Activated T-helper 9 cell treated with anti-CD3 and anti-CD28 coated beads, Interleukin-2, amount 50 U/mL, for 16 hours (primary cell): ENCODE measurements at places on chromosomes 6 and 20.

DNA sequence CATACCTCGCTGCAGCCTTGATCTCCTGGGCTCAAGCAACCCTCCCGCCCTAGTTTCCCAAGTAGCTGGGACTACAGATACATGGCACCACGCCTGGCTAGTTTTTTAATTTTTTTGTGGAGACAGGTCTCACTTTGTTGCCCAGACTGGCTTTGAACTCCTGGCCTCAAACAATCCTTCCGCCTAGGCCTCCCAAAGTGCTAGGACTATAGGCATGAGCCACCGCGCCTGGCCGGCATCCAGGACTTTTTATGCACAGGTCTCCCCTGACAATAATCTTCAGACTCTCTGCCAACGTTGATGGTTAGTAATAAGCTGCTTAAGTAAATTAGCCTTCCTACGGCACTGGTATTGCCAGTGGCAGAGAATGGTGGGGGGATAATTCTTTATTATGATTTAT lies 110.5 kb upstream of the MTHFD1L start:
- no peak for DNase-seq

DNA sequence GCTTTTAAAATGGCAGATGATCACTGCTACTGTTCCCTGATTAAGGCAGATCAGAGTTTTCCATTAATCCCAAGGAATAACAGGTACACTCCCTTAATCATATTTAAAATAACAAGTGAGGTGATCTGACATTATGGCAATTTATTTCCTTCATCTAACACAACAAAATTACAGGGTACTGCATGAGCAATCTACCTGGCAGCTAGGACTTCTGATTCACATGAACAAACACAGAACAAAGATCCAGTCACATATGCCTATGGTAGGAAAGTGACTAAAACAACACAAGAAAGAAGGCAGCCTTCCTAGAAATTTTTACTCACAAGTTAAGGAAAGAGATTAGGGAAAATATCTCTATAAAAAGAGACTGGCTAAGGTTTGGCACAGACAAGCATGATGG lies 33.2 kb downstream of the MAP7 start:
- no peak for DNase-seq

- DNase-seq, result no peak
Measured at GRCh38 chr6:161436106-161436876, 162.4 kb upstream of the AGPAT4 start.

DNA sequence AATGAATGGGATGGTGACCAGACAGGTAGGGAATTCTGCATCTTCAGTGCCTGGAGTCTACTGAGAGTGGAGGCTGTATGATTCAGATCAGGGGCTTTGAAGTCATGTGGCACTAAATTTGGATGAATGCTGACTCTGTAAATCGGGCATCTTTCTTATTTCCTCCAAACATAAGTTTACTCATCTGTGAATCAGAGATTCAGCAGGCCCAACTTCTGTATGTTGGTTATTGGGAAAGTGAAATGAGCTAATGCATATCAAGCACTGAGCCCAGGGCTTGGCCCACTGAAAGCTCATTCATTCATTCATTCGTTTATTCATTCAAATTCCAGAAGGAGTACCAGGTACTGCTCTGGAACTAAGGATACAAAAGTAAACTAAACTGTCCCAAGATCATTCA lies 192.3 kb upstream of the RIN2 start:
- no peak for DNase-seq

- no peak for DNase-seq
Measured at GRCh38 chr6:8240301-8240700, 138.0 kb upstream of the EEF1E1 start.

DNA sequence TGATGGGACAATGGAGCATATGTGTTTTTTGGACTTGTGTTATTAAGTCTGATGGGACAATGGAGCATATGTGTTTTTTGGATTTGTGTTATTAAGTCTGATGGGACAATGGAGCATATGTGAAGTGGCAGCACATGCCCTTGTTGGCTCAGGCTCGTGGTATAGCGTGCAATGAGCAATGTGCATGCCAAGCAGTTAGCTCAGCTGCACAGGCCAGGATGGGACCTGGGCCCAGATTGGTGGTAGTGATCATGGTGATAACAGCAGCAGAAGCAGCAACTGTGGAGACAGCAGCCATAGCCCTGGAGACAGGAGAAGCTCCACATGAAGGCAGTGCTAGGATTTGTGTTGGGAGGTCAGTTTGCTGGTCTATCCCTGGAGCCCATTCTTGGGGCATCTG lies 61.1 kb downstream of the IL20RA start:
- DNase-seq, result no peak

DNA sequence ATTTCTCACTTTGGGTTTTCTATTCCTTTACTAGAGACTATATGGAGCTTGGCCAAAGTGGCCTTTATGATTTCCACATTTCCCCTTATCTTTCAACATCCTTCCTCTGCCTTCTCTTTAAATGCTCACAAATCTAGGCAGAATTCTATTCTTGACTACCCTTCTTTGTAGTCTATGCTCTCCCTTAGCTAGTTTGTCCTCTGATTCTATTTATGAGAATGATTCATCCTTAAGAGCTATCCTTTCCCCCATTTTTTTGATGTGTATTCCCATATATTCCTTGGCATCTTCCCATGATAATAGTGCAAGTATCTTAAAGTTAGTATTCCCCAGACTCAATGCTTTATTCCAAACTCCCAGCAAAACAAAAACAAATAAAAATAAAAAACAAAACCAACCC lies 53.1 kb downstream of the IL20RA start:
- no peak for DNase-seq

DNA sequence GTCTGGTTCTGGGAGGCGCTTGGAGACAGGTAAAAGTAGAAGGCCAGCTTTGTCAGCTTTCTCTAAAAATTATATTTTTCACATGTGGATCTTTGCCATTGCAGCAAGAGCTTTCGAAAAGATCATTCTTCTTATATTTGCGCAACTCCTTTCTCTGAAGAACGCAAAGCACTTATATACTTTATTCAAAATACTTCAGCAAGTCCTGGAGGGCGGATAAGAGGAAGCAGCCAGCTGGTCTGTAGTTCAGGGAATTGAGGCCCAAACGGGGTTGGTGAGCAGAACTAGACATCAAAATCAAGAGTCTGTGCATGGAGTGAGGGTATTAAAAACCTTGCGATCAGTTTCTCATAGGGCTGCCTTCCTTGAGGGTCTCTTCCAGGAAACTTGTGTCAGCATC lies 182.3 kb downstream of the DTNBP1 start:
- no peak for DNase-seq

GRCh38 chr6:33607784-33608161 lies 13.3 kb upstream of the ITPR3 start:
- no peak for DNase-seq

- no peak for DNase-seq
Measured at GRCh38 chr6:156844089-156844488, 66.9 kb downstream of the ARID1B start.

- no peak for DNase-seq
Measured at GRCh38 chr6:115060581-115060980, 717.8 kb upstream of the HS3ST5 start.

GRCh38 chr20:3121271-3121911 lies 36.9 kb upstream of the AVP start:
- DNase-seq, result no peak

DNA sequence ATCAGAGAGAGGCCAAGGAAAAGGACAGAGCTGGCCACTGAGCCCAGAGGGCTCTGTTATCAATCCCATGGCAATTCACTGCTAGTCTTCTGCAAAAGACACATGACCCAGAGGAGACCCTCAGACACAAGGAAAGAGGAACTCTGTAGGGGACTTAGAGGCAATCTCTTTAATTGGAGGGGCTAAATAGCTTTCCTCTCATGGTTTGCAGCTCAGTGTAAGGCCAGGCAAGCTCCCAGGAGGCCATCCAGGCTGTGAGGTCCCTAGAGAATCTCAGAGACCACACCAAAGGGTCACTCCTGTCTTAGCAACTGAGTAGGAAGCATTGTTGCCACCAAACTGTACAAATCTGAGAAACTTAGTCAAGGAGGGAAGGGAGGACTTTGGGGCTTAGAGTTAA lies 10.0 kb upstream of the HLA-DOA start:
- no peak for DNase-seq

DNA sequence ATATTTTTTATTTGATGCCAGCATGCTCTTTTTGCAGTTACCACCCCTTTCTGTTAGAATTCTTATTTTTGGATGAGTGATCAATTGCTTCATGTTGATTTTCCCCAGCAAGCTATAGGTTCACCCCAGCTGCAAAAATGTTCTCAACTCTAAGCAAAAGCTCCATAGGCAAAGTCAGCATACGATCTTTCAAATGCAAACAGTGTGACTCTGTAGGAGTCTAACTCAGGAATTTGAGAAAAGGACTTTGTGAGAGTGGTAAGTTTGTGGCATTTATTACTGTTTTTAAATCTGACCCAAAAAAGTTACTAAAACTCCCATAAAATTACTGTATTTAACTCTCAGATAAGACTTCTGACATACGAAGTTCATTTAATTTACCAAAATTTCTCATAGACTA lies 134.9 kb upstream of the HSF2 start:
- DNase-seq, result no peak

GRCh38 chr20:3374296-3374695 lies 33.2 kb downstream of the DNAAF9 start:
- no peak for DNase-seq

- DNase-seq, result no peak
Measured at GRCh38 chr20:14782731-14783130, 445.3 kb upstream of the FLRT3 start.

GRCh38 chr6:134741200-134741536 lies 208.7 kb downstream of the ALDH8A1 start:
- no peak for DNase-seq

DNA sequence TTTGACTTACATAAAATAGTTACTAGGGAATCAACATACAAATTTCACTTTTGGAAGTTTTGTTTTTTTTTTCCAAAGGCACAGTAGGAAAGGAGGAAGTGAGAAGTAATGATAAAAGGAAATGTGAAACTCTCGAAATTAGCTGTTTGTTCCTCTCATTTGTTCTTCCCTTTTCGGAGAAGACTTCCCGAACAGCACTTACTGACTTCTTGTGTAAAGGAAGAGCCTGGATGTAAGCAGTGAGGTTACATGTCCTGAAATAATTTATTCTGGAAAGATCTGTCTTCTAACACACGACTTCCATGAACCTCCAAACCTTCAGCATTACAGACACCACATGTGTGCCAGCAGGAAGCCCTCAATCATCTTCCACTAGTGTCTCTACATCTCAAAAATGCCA lies 59.1 kb downstream of the KIF16B start:
- DNase-seq, result no peak

- no peak for DNase-seq
Measured at GRCh38 chr6:148780918-148781436, 34.1 kb downstream of the UST start.

DNA sequence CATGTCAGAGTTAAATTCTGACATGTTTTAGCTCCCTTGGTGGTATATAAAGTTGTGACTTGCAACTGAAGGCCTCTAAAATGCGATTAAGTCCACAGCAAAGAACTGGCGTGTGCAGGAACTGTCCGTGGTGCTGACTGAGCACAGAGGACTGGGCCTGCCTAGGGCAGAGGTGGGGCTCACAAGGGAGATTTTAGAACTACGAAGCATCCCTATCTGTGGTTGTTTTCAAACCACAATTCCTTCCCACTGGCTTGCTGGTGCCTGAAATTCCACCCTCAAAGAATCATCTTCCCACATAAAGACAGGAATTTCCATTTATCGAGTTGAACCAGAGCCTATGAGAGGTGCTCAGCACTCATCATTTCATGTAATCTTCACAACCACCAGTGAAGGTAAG lies 30.1 kb downstream of the RIMS4 start:
- no peak for DNase-seq

- DNase-seq, result no peak
Measured at GRCh38 chr6:97687916-97688315, 404.9 kb upstream of the MMS22L start.

- no peak for DNase-seq
Measured at GRCh38 chr20:6914986-6915385, 147.5 kb downstream of the BMP2 start.

- DNase-seq, result no peak
Measured at GRCh38 chr6:43216200-43216599, 13.1 kb downstream of the DNPH1 start.

GRCh38 chr6:41675176-41675775 lies 37.0 kb downstream of the MDFI start:
- DNase-seq, result no peak

DNA sequence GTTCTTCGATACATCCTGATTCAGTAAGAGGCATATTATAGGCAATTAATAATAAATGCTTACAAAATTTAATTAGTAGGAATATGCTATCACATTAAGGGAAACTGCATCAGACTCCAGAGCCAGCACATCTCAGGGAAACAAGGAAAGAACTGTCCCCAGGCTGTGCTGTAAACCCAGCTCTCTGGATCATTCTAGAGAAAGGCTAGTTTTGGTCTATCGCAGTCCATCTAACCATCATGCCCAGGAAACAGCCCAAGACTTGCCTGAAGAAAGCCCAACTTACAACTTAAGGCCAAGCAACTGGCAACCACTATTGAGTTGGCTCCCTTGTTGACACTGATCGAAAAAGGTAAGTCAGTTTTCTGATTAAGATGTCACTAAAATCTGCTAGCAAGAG lies 11.3 kb downstream of the MAP3K5 start:
- DNase-seq, result no peak

DNA sequence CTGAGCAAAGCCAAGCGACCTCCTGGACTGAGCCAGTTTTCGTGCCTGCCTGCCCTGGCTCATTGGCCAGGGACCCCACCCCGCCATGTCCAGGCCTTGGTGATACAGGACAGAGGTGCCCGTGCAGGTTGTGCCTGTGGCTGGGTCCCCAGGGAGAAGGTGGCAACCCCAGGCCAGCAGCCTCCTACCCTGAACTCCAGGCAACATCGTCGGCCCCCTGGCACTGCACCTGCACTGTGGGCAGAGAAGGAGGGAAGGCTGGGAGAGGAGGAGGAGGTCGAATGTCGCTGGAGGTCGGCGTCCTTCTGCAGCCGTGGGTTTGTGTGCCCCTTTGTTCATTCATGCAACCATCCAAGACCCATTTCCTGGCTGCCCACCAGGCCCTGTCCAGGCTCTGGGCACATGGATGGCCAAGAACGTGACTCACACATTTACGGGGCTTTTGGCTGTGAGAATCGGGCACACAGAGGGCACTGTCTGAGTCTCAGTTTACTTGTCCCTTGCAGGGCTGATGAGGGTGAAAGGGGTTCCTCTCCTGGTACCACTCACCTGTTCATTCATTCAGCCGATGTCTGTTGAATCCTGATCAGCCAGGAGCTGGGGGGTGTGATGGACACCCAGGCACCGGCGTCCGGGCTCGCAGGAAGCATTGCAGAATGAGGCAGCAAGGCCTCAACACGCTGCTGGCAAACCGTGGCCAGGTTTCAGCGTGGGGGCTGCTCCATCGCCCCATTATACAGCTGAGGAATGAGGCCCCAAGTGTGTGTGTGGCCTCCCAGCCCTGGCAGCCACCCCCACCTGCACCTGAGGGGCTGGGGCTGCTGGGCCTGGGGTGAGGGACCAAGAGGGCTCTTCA lies 2.3 kb upstream of the RBBP8NL start:
- DNase-seq, result no peak

- no peak for DNase-seq
Measured at GRCh38 chr6:45667300-45667699, 289.6 kb upstream of the SUPT3H start.
